A673 (cell line): ENCODE measurements at places on chromosomes 5 and 9. TPM values are rescaled to one million over a fixed set of nuclear protein-coding genes. Genes with fewer than 3 reads are reported as not detected.
A peak's percentile ranks its signal among the peaks of the same experiment; 100 is the strongest.

- no peaks in the 10 kb centered on the region for H3K27me3 ChIP-seq
- H3K36me3 ChIP-seq, result peaks cover 5% of the 10 kb centered on the region
- H3K4me3 ChIP-seq, result no peak overlapping the region
- peak overlapping the region; percentile 48 for H3K27ac ChIP-seq
Observed at GRCh38 chr9:116323012-116323411, 169.4 kb downstream of the PAPPA start.

DNA sequence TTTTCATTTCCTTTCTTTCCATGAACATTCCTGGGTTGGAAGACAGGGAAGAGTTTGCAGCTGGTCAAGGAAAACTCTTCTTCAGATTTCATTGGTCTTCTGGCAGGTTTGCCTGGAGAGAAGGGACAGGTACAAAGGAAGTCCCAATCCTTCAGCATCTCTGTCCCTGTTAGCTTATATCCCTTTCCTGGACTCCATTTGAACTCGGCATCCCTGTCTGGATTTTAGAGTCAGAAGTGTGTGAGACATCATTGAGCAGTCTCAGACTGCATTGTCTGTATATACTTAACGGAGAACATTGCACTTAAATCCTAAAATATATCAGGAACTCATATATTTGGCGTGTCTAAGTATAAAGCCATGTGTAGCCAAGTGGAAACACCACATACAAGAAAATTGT, 54.9 kb downstream of the ADGRV1 start:
- no peak for DNase-seq
- peaks cover 6% of the 10 kb centered on the region for H3K27me3 ChIP-seq
- no peaks in the 10 kb centered on the region for H3K4me1 ChIP-seq

DNA sequence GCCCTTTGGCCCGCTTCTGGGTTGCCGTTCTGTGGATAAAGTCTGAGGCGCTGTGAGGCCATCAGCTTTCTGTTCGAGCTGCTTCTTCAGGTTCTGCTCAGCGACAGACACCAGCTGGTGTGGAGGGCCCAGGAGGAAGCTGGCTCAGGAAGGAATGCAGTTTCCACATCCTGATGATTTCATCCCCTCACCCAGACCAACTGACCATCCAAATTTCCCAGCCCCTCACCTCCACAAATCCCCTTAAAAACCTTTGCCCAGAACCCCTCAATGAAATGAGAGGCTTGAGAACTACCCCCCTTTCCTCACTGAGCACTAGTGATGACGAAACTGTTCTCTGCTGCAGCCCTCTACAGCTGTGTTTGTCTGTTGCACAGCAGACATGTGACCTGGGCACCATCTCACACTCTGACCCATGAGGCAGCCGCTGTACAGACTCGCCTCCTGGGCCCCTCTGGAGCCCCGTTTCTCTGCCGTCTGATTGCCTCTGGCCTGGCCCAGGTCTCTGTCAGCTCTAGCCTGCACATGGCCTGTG, 45.4 kb downstream of the SPATA31C2 start:
- no peaks in the 10 kb centered on the region for H3K36me3 ChIP-seq
- H3K27me3 ChIP-seq, result no peaks in the 10 kb centered on the region
- H3K27ac ChIP-seq, result peak overlapping the region; percentile 11
- no peak overlapping the region for H3K4me3 ChIP-seq
- DNase-seq, result no peak

PCDH12 gene
- total RNA-seq, result 0.57 and 0.75 TPM in 2 replicates

IL13 gene
- total RNA-seq, result not detected in 2 replicates

LCN2 gene
- total RNA-seq, result not detected in 2 replicates
